ENCODE measurements at places on chromosomes 12 and 14.
A peak's percentile ranks its signal among the peaks of the same experiment; 100 is the strongest.

DNA sequence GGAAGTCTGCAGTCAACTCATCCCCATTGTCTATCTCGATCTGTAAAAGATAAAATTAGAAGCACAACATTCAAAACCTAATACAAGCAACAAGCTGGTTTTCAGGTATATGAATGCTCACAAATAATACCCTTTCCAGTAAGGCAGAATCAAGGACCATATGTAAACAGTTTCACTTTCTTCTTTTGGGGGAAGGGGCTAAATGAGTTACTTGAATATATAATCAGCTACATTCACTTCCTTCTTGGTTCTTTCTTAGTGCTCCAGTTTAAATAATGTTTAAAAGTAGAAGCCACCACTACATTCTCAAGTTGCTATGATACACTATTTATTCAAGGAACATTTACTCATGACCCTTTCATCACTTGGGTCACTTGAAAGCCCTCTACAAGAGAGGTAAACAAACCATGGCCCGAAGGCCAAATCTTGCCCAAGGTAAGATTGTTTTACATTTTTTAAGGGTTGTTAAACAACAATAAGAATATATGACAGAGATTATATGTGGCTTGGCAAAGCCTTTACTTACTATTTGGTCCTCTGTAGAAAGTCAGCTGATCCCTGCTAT is 10.3 kb downstream of the TWF1 start:
- DNase-seq, result no peak

GRCh38 chr14:39998854-39999253 is 566.6 kb upstream of the FBXO33 start:
- no peak for DNase-seq

- no peak for DNase-seq
These were observed 1116.5 kb upstream of the TMEM132C start for GRCh38 chr12:127150479-127150878.

DNA sequence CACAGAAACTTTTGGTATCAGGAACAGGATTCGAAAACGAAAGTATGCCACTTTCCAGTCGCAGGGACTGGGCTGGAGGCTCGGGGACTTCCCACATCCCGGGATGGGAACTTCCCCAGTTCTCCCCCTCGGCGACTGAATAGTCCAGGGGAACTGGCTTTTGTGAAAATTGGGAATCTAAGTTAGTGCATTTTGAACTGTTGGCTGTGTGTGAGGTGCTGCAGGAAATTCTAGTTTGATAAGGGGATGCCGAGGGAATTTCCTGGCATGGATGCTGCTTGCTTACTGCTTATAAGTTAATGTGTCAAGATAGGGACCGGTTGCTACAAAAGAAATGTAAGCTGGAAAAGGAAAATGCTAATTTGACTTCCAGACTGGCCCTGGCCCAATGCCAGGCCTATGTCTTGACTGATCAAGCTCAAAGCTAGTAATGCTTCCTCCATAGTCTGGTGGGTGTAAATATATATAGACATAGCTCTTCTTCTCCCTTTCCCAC is 73.4 kb upstream of the EIF5 start:
- DNase-seq, result no peak

GRCh38 chr12:68529466-68529865 is 81.2 kb upstream of the RAP1B start:
- DNase-seq, result no peak

DNA sequence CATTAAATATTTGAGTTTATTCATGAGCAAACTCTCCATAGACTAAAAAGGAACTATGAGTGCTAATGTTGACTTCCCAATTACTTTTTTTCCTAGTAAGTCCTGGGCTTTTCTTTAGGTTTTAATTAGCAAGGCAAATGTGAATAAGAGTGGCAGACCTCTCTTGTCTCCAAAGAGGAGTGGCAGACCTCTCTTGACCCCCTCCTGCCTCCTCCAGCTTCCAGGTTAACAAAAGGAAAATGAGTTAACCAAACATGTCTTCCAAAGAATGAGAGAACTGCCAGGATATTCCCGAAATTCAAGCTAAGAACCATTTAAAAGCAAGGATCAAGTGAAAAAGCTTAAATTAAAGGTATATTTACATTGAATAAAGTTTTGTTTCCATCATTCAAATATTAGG is 253.2 kb downstream of the MDGA2 start:
- no peak for DNase-seq

- DNase-seq, result no peak
These were observed 19.8 kb downstream of the VASH1 start for GRCh38 chr14:76780875-76781647.

DNA sequence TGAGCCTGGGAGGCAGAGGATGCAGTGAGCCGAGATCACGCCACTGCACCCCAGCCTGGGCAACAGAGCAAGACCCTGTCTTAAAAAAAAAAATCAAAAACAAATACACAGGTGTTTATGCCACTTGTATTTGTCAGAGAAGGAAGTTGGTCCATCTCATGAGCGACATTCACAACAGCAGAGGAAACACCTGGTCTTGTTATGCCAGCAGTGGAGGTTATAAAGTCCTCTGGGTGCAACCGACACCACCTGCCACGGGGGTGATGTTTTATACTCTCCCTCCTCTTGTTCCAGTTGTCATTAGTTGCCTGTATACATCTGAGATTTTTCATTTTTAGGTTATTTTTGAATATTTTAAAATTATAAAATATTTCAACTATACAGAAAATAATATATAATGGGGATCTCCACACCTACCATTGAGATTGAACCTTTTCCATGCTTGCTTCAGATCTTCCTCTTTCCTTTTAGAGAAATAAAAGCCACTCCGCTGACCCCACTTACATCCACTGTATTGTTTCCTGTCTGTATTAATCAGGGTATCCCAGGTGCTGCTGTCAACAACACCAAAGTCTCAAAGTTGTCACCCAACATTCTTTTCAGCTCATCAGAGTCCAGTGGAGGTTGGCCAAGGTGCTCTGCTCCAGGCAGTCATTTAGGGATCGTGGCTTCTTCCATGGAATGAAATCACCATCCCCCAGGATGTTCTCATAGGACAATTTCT is 65.1 kb downstream of the RNFT2 start:
- DNase-seq, result no peak

GRCh38 chr14:70888681-70889175 is 18.5 kb upstream of the PCNX1 start:
- DNase-seq, result peak; percentile 59

GRCh38 chr14:44966601-44967336 is 4.8 kb downstream of the TOGARAM1 start:
- no peak for DNase-seq

DNA sequence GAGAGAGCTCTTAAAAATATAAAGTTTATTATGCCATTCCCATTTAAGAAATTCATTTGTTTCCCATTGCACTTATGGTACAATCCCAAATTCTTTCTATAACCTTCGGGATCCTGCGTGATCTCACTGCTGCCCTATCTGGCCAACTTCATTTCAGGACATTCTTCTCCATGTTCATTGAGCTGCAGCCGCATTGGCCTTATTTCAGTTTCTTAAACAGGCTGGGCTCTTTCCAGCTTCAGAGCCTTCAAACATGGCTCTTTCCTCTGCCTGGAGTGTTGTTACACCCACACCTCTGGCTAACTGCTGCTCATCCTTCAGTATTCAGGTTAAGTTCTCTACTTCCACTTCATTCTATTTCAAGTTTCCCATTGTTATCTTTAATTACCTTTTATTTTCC is 58.5 kb upstream of the LRTM2 start:
- DNase-seq, result no peak

DNA sequence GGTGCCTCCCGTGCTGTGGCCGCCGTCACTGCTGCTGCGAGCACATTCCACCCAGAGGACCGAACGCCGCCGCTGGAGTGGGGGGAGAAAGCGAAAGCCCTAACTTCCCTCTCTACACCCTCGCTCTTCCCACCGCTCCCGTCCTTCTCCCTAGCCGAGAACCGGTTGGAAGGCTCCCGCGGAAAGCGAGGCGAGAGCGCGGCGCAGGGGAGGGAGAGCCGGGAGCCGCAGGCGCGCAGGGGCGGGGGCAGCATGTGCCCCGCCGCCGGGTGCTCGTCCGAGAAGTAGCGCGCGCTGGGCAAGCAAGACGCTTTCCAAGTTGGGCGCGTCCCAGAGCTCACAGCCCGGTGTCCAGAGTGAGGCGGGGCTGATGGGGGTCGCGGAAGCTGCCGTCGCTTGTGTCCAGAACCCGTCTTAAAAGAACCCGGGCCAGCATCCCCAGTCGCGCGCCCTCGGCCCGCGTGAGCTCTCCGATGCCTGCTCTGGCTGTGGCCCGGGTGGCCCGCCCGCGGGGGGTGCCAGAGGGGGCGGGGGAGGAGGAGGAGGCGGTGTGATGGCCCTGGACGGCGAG is at the start of gene TRHDE:
TRHDE (plus strand) TSS at position 280 of the 571 bp plus-strand sequence; CDS start at position 554, 274 bp downstream.
- DNase-seq, result no peak

DNA sequence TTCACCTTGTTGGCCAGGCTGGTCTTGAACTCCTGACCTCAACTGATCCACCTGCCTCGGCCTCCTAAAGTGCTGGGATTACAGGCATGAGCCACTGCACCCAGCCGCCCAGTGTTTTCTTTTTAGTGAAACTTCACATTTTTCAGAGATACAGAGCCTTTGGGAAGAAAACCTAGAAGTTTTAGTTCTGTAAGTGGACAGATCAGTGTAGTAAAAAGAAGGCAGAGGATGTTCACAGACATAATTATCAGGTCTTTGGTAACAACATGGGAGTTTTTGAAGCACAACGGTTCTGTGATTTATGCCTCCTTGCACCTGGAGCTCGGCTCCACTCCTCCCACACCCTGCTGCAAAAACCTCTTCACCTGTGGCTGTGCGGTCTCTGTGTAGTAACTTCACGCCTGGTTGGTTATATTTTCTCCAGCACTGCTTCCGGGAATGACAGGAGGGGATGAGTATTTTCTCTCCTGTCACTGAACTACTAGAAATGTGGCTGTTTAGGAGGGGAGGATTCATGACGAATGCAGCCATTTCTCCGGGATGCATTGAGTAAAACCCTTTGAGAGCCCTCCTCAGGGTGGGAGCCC is 67.0 kb downstream of the ARF6 start:
- DNase-seq, result no peak

GRCh38 chr12:14396071-14396470 is 30.6 kb downstream of the ATF7IP start:
- no peak for DNase-seq

- DNase-seq, result no peak
These were observed 32.8 kb downstream of the MIA2 start for GRCh38 chr14:39266525-39266870.

- DNase-seq, result no peak
These were observed 2.7 kb downstream of the CDK2 start for GRCh38 chr12:55969356-55969755.

DNA sequence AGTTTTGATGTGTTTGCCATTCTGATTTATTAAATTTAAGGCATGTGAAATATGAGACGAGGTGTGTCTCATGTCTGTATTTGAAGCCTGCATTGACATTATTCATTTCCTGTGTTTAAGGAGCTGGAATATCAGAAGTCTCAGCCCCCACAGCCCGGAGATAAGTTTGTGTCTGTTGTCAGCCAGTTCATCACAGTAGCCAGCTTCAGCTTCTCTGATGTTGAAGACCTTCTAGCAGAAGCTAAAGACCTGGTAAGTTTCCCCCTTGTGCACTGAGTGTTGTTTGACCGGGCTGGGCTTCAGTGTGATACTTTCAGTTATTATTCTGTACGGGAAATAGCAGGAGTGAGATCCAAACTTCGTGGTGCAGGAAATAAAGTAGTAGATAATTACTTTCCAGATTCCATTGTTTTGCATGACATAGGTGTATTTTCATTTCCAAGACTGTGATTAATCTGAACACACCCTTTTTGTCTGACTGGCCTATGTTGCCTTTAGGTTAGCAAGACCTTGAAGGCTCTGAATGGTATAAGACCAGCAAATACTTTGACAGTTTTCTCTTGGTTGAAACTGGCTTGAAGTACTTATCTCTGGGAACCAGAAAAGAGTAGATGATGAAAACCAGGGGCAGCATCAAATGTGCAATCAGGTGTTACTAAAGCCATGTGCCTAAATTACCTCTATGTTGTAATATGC is 101.5 kb downstream of the GPR135 start:
- DNase-seq, result no peak

- DNase-seq, result no peak
These were observed 46.9 kb downstream of the COCH start for GRCh38 chr14:30921305-30921704.

DNA sequence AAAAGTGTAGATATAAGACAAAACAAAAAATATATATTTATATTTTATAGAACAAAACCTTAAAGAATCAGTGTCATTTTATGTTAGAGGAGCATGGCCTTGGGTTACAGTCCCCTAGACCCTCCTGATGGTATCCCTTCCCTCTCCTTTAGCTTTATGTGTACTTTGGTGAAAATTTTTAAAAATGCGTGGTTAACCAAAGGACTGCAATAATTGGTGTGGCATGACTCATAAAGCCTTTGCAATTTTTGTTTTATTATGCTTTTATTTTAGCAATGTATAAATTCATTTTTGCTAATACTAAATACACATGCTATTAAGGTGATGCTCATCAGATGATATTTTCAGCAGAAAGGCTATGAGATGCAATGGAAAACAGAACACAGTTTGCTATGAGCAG is 264.4 kb downstream of the SYT1 start:
- no peak for DNase-seq

DNA sequence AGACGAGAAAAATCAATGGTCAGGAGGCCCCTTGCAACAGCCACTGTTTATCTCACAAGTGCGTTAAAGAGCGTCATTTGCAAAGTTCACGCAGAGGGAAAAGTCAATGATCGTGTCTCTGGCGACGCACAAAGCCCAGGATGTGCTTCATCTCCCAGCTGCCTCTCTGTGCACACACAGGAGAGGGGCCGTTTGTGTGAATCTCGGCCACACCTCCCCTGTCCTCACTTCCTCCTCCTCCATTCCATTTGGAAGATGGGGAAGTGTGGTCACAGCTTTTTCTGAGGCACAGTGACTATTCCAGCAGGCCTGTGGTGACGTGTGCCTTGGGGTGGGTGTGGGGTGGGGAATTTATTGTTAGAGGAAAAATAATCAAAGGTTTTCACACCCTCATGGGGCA is 90.4 kb downstream of the RBM19 start:
- DNase-seq, result no peak

DNA sequence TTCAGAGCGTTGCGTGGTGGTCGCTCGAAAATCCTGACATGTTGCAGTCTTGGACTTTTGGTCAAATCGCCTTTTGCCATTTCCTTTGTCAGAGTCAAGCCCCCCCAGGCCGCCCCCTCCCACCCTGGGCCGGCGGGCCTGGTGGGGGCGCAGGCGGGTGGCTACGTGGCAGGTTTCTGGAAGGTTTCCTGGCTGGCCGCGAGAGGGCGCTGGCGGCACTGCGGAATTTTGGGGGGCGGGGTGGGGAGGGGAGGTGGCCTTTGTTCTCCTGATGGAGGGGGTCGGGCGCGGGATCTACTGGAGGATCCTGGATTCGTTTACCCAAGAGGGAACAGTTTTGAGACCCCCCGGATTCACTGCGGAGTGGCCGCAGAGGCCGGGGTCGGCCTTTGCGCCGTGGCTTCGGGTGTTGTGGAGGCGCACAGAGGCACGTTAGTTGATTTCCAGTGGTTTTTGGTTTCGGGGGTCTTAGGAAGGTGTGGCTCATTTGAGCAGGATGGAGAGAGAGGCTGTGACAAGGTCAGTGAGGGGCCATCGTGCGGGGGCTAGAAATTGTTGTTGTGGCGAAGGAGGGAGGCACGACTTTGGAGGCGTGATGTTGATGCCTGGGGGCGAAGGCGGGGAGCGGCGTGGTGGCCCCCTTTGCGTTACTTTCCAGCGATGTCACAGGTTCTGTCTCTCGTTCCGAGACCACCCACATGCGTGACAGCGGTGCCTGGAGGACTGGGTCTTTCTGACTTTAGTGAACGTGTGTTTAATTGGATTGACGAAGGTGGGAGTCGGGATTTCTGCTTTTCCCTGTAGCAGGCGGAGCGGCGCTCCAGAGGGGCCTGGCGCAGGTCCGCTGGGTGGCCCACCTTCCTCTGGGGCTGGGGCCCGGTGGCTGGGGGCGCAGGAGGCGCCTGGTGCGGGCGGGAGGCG is 1.4 kb downstream of the MEG3 start:
- DNase-seq, result no peak

- no peak for DNase-seq
These were observed 8.5 kb downstream of the KLHL33 start for GRCh38 chr14:20427231-20428009.

Data from HS-27A (cell line).